T-helper 17 cell (primary cell): ENCODE measurements at places on chromosomes 2 and 18. TPM values are rescaled to one million over a fixed set of nuclear protein-coding genes. Genes with fewer than 3 reads are reported as not detected.

GRCh38 chr2:240931319-240931949, 25.3 kb downstream of the CROCC2 start:
- no peak for DNase-seq

- DNase-seq = no peak
Measured at GRCh38 chr2:181655519-181655918, 1.4 kb downstream of the CERKL start.

GRCh38 chr2:42136782-42137124, 32.4 kb upstream of the EML4 start:
- DNase-seq = no peak

- DNase-seq = no peak
Measured at GRCh38 chr2:24404491-24404921, 44.2 kb upstream of the ITSN2 start.

Gene DNAJC5G
- total RNA-seq = not detected

Gene KCNG3
- not detected for total RNA-seq
